ENCODE measurements at places on chromosomes 3 and 15.

DNA sequence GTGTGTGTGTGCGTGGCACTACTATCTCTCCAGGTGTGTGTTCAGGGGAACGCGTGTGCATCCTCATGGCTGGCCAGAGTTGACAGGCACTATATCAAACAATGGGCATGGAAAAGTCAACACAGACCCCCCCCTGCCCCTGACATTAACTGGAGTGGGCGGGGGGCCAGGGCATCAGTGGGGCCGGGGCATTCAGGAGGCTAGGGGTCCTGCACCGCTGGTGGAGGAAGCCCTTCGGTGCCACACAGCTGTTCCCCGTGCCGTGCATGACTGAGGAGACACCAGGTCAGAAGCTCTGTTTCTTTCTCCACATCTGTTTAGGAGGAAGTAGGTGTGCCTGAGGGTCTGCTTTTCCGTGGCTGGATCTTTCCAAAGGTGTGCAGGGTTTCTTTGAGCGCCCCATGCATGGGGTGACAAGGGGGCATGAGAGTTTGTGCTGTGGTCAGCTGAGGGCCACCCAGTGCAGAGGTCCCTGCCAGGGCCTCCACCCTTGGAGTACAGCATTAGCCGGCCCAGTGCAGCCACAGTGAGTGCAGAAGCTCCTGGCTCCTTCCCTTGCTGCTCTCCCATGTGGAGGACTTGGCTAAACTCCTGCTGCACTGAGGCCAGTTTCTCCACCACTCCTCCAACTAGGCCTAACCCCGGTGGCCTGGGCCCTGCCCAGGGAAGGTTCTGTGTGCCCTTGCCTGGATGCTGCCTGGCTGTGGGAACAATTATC lies 7.5 kb downstream of the C3orf22 start:
- DNase-seq = no peak

DNA sequence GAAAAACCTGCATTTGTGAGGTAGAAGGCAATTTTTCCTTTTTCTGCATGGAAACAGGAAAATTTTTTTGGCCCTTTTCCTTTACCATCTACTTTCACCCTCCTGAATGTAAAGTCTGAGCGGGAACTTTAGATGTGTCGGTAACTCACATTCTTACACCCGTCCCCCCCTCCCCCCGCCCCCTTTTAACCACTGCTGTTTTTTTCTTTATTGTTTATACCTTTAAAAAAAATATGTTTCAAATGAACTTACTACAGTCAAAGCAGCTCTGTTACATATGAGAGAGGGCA lies 487 bp upstream of the HES1 start:
- DNase-seq = peak; percentile 23

DNA sequence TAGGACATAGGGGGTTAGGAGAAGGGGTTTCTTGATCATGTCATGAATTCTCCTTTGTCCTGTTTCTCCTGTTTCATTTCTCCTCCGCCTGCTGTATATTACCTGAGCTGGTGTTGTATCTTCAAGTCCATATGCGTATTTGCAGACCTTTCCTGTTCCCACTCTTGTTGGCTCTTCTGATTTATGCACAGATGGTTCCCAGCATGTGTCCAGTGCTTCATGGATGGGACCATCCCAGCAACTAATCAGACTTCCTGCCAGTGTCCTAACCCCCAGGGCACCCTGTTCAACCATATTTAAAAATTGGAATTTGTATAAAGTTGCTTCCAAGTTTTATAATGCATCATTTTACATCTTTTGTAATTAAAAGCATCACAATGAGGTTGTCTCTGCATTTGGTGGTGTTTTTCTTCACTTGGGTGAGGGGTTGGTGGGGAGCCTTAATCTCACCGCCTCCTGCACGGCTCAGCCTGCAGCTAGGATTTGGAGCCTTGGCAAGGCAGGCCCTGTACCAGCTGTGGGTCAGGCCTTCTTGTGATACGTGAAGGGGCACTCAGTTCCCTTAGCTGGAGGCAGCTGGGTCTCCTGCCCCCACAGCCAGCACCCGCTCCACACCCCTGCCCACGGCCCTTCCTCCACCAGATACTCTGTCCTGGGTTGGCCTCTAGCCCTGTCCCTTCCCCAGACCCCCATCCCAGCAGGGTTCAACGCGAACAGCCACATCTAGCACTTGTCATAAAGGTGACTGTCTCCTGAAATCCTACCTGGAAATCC lies 72.0 kb upstream of the BLM start:
- no peak for DNase-seq

- peak; percentile 24 for DNase-seq
Observed at GRCh38 chr15:64163659-64164362, 989 bp upstream of the PPIB start.

DNA sequence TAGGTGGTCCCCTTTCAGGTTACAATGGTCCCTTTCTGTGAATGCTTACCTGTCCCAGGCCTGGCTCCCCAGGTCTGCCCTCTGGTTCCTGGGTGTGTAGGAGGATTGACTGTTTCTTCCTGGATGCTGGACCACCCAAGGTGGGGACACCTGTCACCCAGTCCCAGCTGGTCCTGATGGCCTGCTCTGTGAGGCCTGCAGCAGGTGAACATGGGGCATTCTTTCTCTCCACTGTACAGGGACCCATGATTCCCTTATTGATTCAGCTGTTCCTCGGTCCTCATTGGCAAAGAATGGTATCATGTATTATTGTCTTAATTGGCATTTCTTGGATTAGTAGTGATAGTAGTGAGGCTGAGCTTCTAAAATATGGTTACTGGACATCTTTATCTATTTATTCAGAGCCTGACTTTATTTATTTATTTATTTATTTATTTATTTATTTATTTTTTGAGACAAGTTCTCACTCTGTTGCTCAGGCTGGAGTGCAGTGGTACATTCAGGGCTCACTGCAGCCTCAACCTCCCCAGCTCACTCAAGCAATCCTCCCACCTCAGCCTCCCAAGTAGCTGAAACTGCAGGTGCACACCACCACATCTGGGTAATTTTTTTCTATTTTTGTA lies 8.8 kb upstream of the DNAJA4 start:
- no peak for DNase-seq

GRCh38 chr3:177931346-177931745 lies 604.9 kb upstream of the KCNMB2 start:
- DNase-seq = no peak
